ENCODE measurements at places on chromosomes 2 and 18.
A peak's percentile ranks its signal among the peaks of the same experiment; 100 is the strongest.

GRCh38 chr2:107325981-107326786 lies 440.2 kb upstream of the ST6GAL2 start:
- ATAC-seq: no peak

DNA sequence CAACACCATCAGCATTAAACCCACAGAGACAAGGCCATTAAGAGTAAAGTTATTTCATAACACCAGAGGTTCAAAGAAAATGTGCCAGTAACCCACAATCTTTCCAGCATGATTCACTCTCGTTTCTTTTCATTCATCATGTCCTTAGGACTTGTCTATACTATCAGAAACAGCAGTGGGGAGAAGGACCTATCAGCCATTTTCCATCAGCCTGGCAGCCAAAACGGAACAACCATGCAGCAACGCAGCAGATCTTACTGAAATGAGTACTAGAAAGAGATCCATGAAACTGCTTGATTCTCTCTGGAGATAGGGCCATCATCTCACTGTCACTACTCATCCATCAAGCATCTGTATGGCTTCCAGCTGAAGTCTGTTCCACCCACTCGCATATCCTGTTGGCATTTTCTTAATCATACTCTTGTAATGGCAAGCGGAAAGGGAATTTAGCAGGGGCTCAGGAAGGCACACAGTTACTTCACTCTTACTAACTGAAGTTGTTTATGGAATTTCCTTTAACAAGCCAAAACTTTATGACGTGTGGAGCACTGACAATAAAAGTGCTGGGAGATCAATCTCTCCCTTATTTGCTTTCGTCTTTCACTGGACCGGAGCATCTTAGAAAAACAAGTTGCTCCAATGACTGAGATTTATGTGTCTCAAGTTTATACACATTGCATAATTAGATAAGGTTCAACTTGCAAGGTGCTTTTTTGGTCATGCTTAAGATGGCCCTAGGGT lies 69.7 kb downstream of the EPHA4 start:
- peak; percentile 22 for ATAC-seq

GRCh38 chr2:192216336-192216735 lies 21.6 kb upstream of the TMEFF2 start:
- ATAC-seq: no peak

GRCh38 chr2:29064346-29064715 lies 10.0 kb downstream of the PCARE start:
- no peak for ATAC-seq

DNA sequence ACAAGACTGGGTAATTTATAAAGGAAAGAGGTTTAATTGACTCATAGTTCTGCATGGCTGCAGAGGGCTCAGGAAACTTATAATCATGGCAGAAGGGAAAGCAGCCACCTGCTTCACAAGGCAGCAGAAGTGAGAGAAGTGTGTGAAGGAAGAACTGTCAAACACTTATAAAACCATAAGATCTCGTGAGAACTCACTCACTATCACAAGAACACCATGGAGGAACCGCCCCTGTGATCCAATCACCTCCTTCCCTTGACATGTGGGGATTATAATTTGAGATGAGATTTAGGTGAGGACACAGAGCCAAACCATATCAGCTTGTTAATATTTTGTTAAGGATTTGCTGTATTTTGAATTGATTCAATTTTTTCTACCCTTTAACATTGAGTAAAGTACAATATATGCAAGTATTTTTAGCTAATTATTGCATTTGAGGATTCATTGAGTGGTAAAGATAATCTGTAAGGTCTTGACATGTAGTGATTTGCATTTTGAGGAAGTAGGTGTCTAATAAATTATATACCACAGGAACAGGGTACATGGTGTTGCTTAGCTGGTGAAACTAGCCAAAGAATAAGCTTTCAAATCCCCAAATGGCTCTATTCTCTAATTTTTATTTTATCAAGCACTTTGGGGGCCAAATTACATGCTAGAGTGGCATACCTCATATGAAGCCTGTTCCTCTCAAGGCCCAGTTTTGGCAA lies 3.9 kb upstream of the C2orf69 start:
- no peak for ATAC-seq

DNA sequence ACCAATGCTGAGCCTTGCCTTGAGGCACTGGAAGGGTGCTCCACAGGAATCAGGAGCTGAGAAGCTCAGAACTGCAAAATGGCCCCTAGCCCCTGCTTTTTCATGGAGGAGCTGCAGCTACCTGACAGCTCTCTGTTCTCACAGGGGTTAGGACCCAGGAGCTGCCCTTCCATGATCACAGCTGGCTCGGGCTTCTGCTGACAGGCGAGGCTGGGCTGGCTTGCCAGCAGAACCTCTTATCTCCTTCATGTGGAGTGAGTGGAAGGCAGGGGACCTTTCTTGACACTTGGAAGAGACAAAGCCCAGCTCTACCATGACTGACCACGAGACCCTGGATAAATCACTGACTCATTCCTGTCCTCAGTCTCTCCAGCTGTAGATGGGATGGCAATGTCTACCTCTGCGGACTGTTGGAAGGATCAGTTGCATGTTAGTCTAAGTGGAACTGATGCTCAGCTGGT lies 113.4 kb downstream of the CAPN13 start:
- no peak for ATAC-seq

DNA sequence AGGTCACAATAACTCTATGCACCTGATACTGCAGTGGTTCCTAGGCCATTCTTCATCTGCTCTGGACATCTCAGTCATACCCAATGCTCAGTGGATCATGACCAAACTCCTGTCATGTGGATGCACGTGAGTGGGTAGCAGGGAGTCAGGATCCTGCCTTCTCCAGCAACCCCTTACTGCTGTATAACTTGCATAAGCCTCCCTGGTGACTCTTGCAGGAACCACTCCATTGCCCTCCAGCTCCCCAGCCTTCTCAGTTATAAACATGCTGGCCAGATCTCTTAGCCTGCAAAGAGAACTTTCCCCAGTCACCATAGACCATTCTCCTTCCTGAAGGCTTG lies 98.6 kb upstream of the ZNF397 start:
- ATAC-seq: no peak

- no peak for ATAC-seq
Measured at GRCh38 chr2:44801841-44802776, 139.4 kb upstream of the SIX3 start.

DNA sequence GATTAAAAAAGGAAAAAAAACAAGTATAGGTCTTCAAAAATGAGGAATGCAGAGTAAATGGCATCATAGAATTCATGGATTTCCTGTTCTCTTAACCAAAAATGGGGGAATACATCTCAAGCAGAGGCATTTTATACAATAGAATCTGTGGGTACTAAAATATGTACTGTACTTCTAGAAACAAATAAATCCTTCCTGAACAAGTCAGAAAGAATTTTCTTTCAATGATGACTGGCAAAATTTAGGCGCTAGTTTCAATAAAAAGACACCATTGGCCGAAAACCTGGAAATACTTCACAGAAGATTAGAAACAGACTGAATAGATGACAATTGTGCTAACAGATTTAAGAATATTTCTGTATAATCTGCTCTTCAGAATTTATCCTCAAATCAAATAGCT lies 15.1 kb downstream of the TRAK2 start:
- ATAC-seq: no peak

- no peak for ATAC-seq
Measured at GRCh38 chr2:221205103-221205673, 366.9 kb downstream of the EPHA4 start.

DNA sequence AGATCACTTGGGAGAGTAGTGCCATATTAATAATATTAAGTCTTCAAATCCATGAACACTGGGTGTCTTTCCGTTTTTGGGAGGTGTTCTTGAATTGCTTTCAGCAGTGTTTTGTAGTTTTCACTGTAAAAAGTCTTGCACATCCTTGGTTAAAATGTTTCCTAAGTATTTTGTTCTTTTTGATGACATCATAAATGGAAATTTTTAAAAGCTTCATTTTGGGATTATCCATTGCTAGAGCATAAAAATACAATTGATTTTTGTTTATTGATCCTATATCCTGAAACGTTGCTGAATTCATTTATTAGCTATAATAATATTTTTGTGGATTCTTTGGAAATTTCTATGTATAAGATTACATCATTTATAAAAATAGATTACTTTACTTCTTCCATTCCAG lies 96.8 kb downstream of the ARHGEF4 start:
- ATAC-seq: no peak

DNA sequence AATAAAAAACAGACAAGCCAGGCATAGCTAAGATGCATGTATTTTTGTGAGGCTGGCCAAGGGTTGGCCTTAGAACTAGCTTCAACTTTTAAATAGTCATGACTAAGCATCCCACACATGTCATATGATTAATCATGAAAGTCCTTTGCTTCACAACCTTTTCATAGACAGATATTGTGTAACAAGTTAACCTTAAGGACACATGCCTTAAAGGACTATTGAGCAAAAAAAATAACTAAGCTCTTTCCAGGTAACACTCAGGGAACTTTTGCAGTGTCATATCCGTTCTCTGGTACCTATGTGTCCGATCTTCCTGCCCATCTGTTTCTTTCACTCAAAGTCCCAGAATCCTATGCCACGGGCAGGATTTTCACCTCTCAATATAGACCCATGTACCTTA lies 498.4 kb downstream of the STK39 start:
- no peak for ATAC-seq

DNA sequence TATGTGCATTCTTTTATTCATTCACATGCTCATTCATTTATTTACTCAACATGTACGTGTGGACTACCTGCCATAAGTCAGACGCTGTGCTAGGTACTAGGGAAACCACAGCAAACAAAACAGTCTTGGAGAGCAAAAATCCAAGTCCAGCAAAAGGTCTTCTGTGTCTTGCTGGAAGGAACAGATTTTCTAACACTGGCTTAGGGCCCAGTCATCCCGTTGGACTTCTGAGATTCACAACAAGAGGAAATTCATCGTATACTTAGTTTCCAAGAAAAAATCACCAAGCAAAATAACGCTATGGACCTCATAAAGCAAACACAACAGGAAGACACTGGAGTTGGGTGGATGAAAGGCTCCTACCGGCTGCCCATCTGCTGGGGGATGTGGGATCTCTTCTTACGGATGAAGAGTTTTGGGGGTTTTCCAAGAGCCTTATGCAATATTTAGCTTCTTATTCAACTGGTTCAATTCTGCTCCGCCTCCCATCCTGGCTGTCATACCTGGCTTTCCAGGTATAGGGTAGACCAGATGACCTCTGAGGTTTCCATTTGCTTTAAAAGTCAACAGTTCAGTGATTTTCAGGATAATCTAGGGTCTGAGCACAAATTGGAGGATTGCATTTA lies 262.7 kb downstream of the HAUS1 start:
- no peak for ATAC-seq

GRCh38 chr2:156333274-156333950 lies 891 bp upstream of the NR4A2 start:
- peak; percentile 13 for ATAC-seq

DNA sequence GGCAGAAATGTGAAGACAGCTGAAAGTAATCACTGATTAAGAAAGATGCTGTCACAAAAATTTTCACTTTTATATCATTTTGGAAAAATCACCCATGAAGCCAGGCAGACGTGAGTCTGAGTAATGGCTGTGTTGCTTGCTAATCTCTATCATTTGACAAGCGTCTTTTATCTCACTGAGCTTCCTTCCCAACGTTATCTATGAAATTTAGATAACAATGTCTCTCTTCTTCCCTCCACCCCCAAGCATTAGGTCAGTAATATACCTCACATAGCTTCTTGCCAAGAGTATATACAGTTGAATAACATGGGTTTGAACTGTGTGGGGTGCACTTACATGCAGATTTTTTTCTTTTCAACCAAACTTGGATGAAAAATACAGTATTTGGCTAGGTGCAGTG lies 388.6 kb upstream of the NRXN1 start:
- ATAC-seq: no peak

DNA sequence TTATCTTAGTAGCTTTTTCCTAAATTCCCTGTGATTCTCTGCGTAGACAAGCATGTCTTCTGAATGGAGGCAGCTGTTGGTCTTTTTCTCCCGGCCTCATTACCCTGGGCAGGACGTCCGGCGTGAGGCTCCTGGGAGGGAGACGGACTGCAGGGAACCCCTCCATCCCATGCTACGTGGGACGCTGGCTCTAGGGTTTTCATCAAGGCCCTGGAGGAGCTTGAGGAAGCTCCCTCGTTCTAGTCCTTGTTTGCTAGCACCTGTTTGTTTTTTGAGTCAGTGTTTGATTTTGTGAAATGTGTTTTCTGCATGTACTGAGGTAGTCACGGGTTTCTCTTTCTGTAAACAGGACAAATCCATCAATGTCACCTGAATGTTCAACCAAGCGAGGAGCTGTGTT lies 99.3 kb upstream of the TMEM18 start:
- no peak for ATAC-seq

GRCh38 chr2:38076710-38077430 lies 919 bp upstream of the CYP1B1 start:
- peak; percentile 84 for ATAC-seq

- no peak for ATAC-seq
Measured at GRCh38 chr2:29351916-29352591, 236.8 kb downstream of the CLIP4 start.

GRCh38 chr18:12911025-12911928 lies 27.2 kb upstream of the PTPN2 start:
- ATAC-seq: no peak

DNA sequence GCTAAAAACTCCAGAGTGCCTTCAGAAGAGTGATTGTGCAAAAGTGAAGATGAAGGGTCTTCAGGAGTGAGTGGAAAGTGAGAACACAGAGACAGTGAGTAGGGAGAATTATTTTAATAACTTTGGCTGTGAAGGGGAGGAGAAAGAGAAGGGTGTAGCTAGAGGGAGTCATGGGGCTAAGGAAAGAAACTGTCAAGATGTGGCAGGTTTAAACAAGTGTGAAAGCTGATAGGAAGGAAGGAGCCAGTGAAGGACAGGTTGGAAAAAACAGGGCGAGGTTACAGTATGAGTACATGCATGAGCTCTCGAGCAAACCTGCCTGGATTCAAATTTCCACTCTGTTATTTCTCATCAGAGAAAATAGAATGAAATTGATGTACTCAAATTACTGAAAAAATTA lies 17.8 kb downstream of the IL1F10 start:
- no peak for ATAC-seq

GRCh38 chr2:200528228-200528627 lies 2.2 kb downstream of the SGO2 start:
- ATAC-seq: no peak

GRCh38 chr2:119218478-119219064 lies 5.1 kb upstream of the STEAP3 start:
- ATAC-seq: peak; percentile 22

DNA sequence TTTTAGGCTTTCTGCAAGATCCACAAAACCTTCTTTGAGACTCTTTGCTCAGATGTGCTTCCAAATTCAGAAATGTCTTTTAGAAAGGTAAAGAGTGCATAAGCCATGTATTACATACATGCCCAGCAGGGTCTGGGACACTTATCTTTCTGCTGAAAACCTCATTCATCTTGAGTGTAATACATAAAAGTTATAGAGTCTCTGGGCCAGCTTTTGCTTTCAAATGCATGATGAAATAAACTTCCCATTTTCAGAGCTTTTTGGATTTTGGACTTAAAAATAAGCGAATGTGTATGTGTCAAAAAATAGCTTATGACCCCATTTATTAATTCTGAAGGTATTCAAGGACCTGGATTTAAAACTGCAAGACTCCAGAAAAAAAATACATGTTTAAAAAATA lies 8.0 kb downstream of the CYRIA start:
- no peak for ATAC-seq
